ENCODE measurements at places on chromosomes 3 and 15. TPM values are rescaled to one million over a fixed set of nuclear protein-coding genes. Genes with fewer than 3 reads are reported as not detected.

DNA sequence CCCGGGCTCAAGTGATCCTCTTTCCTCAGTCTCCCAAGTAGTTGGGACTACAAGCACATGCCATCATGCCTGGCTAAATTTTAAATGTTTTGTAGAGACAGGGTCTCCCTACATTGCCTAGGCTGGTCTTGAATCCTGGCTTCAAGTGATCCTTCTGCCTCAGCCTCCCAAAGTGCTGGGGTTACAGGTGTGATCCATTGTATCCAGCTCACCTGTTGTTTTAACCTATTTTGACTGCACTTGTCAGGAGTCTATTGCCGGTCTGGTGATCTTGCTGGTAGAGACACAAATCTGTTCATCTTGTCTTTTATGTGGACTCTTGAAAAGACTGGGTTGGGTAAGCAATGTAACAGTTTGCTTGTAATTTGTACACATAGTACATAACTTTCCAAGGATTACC lies 7.9 kb downstream of the IREB2 start:
- DNase-seq: no peak

DNA sequence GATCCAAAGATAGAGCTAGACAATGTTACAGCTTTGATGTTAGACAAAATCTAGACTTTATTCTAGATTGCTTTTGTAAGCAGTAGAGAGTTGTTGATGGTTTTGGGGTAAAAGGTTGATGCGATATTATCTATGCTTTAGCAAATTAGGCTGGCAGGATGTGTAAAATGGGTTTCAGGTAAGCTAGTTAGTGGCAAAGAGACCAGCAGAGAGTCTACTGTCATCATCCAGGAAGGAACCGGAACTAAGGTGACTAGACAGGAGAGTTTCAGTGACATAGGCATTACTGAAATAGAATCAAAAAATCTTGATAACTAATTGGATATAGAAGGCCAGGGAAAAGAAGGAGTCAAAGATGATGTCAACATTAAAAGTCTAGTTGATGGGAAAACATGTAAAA lies 11.1 kb downstream of the OR5K2 start:
- DNase-seq: no peak

- DNase-seq: no peak
These were observed 245.9 kb upstream of the TOPAZ1 start for GRCh38 chr3:43995547-43996378.

- DNase-seq: no peak
These were observed 18.1 kb downstream of the PLXNB1 start for GRCh38 chr3:48411606-48412374.

Gene BLOC1S6
- polyA plus RNA-seq: 25.7 TPM

Gene GPR149
- 0.12 TPM for polyA plus RNA-seq

DNA sequence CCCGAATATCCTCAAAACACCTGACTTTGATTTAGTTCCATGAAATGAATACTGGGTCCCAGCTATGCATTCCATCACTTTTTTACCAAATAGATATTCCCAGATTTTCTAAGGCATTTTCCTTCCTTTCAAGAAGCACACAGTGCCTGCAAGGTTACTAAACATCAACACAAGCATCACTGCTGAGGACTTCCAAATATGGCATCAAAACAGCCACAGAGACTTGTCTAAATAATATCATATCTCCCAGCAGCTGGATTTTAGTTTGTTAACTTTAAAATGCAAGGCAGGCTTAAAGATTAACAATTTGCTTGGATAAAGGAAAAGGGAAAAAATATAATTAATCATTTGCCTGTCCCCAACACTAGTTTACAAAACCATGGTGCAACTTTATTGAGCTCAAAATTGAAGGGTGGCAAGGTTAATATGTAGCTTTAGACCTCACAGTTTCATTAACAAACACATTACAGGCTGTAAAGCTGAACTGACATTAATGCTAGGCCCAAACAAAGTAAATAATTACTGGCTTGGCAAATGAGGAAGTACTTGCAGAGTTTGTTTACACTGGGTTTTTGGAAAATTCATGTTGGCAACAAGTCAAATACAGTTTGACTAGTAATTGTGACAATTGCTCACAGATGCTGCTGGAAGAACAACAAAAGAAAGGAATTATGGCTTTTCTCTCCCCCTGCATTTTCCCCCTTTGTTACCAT lies 401.7 kb upstream of the CDIN1 start:
- DNase-seq: peak; percentile 64

Gene RLBP1
- polyA plus RNA-seq: not detected

- no peak for DNase-seq
These were observed 71.9 kb downstream of the GHSR start for GRCh38 chr3:172376402-172376801.

GRCh38 chr3:123667784-123668183 lies 82.9 kb upstream of the HACD2 start:
- DNase-seq: no peak

Gene ECE2
- polyA plus RNA-seq: not detected

DNA sequence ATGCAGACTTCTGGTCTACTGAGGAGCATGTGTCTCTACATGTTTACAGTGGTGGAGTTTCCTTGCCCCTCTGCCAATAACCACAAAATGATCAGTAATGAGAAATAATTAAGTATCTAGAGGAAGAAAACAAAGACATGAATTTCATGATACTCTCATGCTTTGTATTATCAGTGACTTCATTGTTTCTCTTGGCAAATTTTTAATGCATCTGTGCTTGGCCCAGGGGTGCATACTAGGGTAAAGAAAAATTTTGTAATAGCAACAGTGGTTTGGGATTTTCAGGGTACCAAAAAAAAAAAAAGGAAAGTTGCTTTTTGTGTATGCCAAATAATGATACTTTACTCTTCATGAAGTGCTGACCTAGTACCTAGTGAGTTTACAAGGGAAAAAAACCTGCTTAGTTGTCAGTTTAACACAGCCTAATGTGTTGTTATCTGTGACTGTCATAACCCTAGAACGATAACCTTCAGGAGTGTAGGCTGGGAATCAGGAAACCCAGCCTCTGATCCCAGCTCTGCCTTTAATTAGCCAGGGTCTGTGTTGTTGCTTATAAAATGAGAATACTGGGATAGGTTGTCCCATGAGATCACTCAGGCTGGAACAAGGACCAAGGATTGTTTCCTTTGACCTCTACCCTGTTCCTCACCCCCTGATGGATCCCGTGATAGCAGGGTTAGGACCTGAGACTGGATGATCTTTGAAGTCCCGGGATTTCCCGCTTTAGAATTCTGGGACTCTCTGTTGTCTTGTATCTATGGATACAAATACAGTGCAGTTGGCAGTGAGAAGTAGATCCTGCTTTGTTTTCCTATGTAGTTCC lies 117.5 kb downstream of the CMSS1 start:
- peak; percentile 75 for DNase-seq
